ENCODE measurements at places on chromosomes 2 and 18.

- no peak for DNase-seq
Measured at GRCh38 chr2:15734674-15735483, 143.2 kb downstream of the DDX1 start.

GRCh38 chr2:172273910-172274571 is 153.3 kb upstream of the ITGA6 start:
- DNase-seq, result no peak

DNA sequence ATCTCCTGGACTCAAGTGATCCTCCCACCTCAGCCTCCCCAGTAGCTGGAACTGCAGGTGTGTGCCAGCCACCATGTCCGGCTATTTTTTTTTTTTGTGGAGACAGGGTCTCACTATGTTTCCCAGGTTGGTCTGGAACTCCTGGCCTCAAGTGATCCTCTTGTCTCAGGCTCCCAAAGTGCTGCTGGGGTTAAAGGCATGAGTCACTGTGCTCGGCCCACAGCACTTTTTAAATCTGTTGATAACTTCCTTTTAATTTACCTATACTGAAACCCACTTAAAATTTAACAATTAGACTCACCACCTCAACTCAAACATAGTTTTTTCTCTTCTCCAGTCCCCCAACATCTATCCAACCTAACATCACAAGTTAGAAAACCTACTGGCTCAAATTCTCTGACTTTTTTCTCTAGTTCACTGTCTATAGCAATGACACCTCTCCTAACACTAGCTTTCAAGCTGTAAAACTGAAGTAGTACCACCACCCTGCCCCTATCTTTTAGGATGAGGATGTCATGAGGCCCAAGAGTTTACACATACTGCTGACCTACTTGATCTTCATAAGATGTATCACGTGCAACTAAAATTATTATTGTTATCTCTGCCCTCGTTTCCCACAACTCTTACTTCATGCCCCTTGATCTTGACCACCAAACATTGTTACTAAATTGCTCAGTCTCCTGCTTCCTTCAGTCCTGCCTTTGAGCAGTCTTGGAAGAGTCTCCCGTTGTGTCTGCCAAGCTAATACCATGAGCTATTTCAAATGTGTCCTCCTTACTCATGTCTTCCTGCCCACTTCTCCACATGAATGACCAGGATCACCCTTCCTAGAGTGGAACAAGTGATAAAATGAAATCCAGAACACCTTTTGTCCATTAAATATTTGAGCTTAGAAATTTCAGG is 142.3 kb upstream of the ZFP36L2 start:
- DNase-seq, result no peak

DNA sequence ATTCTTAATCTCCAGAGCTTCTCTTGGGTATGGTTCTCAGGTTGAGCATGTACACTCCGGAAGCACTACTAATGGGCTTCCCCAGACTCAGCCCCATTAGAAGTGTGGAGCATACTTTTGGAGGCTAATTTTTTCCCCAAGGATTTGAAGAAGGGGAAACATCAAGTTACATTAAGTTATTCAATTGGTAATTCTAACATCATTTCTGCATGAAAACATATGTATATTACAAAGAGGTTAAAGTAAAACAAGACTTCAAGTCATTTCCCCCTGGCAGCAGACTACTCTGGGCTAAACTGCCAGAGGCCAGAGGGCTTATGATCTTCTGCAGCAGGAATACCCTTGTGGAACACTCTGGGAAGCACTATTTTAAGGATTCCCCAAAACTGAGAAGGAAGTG is 227.7 kb upstream of the STK17B start:
- no peak for DNase-seq

Measured in activated T-cell treated with anti-CD3 and anti-CD28 coated beads, Interleukin-2, amount 50 U/mL, for 1 hour (primary cell).